Cardiac fibroblast (primary cell): ENCODE measurements at places on chromosomes 5 and 9.

GRCh38 chr5:93360436-93361088 is 220.5 kb downstream of the NR2F1-AS1 start:
- peak; percentile 44 for DNase-seq

- DNase-seq: no peak
Measured at GRCh38 chr5:105619725-105620124, 2051.0 kb downstream of the EFNA5 start.

- DNase-seq: peak; percentile 65
Measured at GRCh38 chr9:109990541-109990940, 210.5 kb downstream of the PALM2AKAP2 start.

DNA sequence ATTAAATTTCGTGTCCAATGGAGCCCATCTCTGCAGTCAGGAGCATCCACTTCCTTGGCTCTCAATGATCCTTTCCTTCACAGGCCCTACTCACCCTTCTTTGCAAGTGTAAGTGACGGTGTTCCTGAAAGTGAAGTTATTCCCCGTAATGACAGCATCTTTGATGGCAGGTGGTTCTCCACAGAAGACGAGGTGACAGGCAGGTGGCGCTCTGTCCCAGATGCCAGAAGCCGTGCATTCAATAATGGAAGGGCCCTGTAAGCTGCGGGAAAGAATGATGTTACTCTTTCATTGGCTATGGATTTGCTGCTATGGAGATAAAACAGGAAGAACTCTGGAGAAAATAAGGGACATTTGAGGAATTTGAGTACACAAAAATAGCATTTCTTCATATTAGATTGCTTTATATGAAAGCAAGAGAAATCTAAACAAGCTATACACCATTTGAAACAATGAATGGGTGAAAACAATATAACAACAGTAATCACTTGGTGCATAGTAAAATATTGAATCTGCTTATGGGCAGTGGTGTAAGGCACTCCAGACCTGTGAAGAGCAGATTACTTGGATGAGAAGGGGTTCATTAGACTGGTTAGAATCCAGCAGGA is 89.9 kb upstream of the TXNDC8 start:
- DNase-seq: peak; percentile 46

- DNase-seq: no peak
Measured at GRCh38 chr5:149818116-149818515, 88.0 kb downstream of the PPARGC1B start.

DNA sequence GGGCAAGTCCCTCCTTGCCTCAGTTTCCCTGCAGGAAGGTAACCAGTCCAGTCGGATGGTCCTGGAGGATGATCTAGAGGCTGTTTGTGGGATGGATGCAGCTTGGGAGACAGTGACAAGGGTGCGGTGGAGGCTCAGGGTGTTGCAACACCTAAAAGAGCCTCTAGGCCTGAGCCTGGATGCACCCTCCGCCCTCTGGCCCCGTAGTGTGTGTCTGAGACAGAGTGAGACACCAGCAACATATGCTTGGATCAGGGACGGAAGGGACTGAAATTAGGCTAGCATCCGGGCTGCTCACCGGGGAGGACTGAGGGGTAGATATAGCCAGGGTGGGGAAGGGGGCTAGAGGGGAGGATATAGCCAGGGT is 1.1 kb downstream of the CRAT start:
- DNase-seq: peak; percentile 55

DNA sequence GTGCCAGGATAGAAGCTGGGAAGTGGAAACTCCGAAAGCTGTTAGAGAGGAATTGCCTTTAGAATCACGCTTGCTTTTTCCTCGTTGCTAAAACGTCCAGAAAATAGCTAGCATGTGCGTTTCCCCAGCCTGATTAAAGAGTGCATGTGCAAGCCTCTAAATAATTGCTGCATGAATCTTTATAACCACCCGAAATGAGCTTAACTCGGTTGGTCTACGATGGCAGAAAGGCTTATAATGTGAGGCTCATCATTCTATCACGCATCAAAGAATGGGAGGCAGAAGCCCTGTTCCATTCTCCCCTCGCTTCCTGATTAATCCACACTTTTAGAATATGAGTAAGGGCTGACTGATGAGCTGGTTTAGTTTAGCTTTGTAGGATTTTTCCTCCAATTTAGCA is 394.6 kb upstream of the WWC1 start:
- DNase-seq: no peak

DNA sequence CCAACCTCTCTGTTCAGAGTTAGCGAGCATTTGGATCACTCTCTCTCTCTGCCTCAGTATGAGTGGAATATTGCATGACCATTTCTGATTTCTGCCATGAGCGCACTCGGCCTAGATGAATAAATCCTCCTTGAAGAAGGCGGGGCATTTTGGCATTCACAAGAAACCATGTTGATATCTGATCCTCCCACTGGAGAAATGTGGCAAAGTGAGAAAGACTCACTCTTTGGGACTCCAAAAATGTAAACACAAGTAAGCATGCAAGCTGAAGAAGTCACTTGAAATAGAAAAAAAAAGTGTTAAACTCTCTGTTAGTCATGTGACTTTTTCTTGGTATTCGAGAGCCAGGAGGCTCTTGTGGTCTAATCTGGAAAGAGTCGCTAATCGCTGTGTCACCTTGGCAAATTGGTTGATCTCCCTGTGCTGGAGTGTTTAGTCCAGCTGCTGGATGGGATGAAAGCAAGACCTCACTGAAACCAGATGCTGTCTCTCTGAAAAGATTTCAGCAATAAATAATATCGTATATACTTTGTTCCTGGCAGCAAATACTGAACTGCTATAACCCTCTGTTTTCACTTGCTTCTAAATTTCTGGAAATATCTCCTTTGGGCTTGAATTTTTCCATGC is 95.5 kb downstream of the GHR start:
- DNase-seq: no peak

DNA sequence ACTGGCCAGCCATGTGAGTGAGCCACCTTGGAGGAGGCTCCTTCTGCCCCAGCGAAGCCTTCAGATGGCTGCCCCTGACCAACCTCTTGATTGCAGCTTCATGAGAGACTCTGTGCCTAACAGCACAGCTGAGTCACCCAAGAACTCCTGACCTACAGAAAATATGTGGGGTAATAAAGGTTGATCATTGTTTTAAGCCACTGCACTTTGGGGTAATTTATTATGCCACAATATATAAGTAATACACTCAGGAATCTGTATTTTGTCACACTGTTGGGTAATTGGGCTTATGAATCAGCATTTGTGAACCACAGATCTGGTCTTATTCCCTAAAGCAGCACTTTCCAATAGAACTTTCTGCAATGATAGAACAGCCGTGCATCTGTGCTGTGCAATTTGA is 24.4 kb upstream of the VDAC1 start:
- peak; percentile 97 for DNase-seq

- peak; percentile 57 for DNase-seq
Measured at GRCh38 chr5:66661149-66661548, 65.0 kb downstream of the MAST4 start.

GRCh38 chr5:124906339-124907097 is 160.1 kb upstream of the ZNF608 start:
- peak; percentile 85 for DNase-seq

DNA sequence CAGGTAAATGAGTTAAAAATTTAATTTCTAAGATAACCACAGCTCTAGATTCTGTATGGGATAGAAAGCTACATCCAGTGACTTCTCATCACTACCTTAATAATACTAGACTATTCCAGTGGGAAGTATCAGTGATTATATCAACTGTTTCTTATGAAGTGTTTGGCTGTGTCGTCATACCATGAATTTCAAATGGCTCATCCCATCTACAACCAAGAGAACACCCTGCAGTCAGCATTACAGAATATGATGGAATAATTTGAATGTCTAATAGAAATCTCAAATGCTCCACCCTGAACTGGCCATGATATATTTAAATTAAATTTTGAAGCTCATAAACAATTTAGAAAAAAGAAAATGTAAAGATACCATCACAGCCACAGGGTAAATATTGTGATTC is 245.0 kb downstream of the ADAMTSL1 start:
- DNase-seq: no peak

GRCh38 chr5:132378580-132378979 is 9.1 kb downstream of the SLC22A5 start:
- peak; percentile 13 for DNase-seq

DNA sequence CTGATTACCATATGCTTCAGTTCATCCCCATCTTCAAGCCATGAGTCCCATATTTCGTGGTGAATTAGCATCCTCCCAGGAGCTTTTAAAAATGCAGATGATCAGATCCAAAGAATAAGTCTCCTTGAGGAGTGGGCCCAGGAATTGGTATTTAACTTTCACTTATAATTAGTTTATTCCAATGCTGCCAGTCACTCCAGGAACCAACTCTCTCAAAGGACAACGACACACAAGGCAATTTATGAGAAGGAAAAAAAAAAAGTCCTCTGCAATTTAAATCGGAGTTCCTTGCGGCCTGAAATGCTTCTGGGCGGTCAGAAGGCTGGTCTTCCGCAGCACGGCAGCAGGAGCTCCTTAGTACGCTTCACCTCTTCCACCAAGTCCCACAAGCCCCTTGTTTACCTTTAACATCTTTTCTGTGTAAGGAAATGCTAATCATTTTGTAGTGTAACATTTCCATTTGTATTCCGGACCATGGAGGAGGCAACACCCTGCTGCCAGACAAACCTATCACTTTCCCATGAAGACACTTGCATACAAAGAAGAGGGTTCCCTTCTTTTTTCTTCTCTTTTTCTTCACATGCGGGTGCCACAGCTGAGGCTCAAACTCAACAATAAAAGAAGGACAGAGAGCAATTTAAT is 16.3 kb upstream of the KCNV2 start:
- DNase-seq: no peak

DNA sequence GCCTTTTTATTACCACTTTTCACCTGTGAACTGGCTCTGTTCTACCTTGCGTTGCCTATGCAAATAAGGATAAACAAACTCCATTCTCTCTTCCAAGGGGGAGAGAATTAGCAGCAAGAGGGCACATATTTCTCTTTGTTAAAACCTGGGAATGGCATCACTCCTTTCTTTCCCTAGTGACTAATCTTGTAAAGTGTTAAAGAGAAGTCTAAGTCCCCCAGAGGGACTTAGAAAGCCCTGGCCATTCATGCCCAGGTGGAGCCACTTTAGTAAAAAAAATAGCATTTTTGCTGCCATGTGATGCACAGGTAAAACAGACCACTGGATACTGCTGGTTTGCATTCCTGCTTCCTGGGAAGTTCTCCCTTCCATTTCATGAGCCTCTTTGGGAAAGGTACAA is 148.4 kb downstream of the MAN2A1 start:
- no peak for DNase-seq

GRCh38 chr5:33415811-33416354 is 24.9 kb upstream of the TARS1 start:
- DNase-seq: no peak

- DNase-seq: no peak
Measured at GRCh38 chr9:10127867-10128266, 484.9 kb downstream of the PTPRD start.

- DNase-seq: no peak
Measured at GRCh38 chr9:134381671-134382516, 55.6 kb downstream of the RXRA start.

DNA sequence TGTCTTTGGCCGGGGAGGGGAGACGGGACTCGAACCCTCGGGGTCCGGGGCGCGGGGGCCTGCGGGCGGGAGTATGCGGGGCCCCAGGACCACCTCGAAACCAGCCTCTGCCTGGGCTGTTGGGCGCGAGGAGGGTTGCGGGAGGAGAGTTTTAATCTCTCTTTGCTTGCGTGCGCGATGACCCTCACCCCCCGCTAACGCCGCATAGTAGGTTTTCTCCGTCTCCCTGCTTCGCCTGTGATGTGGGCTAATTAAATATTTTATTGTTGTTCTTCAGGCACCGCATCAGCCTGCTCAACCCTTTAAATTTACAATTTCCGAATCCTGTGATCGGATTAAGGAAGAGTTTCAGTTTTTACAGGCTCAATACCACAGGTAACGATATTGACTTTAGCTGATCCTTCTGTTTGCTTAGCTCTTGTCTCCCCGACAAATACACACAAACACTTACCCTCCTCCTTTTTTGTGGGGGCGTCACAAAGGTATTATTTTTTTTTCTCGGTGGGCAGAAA is 1.7 kb downstream of the TLE4 start:
- peak; percentile 7 for DNase-seq

GRCh38 chr5:42842921-42843641 is 31.4 kb upstream of the SELENOP start:
- DNase-seq: peak; percentile 66
